ENCODE measurements at places on chromosomes 4 and X. TPM values are rescaled to one million over a fixed set of nuclear protein-coding genes. Genes with fewer than 3 reads are reported as not detected.

GRCh38 chr4:146178126-146178525, 2.6 kb downstream of the LSM6 start:
- no peak for DNase-seq

DNA sequence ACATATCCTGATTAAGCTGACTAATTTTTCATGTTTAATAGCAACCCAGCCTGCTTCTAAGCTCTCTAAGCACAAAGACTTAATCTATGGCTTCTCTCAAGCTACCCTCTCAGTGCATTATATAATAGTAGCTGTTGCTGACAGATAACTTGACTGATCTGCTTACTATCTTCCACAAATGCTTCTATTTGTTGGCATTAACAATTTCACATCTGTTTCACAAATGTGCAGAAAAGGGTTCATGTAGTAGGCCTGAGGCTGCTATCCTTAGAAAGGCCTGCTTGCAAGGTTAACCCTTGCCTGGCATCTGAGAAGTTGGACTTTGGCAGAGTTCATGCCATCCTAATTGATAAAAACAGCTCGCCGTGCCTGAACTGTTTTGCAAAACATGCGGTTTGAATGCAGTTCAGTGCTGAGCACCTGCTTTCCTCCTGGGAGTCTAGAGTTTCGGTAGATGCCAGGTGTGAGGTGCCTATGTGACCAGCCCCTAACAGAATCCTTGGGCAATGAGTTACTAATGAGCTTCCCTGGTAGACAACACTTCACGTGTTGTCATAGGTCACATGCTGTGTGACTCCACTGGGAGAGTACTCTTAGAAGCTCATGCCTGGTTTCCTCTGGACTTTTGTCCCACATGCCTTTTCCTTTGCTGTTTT, 68.4 kb downstream of the NSG1 start:
- DNase-seq: no peak

DNA sequence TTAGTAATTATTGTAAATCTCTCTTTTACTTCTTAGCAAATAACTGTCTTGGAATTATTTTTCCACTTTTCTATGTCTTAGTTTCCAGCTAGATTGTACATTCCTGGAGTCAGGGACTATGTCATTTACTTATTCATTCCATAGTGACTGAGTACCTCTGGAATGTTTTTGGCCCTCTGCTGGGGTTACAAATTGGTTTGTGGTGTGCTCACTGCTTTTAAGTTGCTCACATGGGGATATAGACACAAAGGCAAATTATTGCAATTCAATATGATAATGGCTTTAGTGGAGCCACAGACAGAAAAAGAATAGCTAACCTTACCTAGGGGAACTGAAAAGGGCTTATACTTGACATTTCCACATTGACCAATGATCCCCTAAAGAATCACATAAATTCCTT, 63.7 kb upstream of the PDGFRA start:
- no peak for DNase-seq

GRCh38 chr4:80438016-80438415, 102.5 kb downstream of the CFAP299 start:
- DNase-seq: no peak

GRCh38 chrX:14050709-14051108, 21.0 kb upstream of the GEMIN8 start:
- no peak for DNase-seq

Gene MAGEC3
- total RNA-seq: not detected

Gene BANK1
- 11.6 TPM for total RNA-seq

Gene CXorf49
- total RNA-seq: not detected

Gene TRPC3
- 0.48 TPM for total RNA-seq
